ENCODE measurements at places on chromosomes 5 and 9.

- DNase-seq: peak; percentile 27
Measured at GRCh38 chr5:79513308-79513703, 628 bp downstream of the HOMER1 start.

- no peak for DNase-seq
Measured at GRCh38 chr5:43573058-43573457, 16.2 kb upstream of the PAIP1 start.

DNA sequence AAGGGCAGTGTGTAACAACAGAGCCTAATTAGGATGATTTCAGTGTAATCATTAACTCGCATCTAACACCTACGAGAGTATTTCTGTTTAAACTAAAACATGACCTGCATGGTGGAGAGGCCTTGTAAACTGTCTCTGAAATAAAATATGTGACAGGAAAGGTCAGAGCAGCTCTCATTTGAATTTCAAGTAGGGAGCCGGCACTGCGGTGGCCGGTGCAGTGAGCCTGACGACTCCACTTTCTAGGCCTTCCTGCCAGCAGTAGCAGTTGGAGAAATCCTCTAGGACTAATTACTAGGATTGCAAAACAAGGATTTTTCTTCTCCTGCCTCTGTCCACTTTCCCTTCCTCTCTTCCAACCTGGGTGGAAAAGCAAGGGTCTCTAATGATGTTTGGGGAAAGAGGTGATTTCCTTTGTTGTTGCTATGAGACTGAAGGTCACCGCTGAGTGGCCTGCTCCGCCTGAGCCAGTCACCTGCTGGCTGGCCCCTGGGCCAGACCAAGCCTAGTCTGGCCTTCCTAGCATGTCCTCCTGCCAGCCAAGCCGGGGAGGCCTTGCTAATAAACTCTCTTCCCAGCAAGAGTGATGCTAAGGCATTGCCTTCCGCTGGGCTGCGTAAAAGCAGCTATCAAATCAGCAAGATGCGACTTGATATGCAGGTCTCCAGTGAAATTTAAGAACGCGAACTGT, 245.7 kb downstream of the PSAT1 start:
- no peak for DNase-seq

GRCh38 chr5:98570010-98570409, 203.5 kb upstream of the RGMB start:
- DNase-seq: no peak

GRCh38 chr9:100204796-100205195, 105.8 kb downstream of the INVS start:
- DNase-seq: no peak

DNA sequence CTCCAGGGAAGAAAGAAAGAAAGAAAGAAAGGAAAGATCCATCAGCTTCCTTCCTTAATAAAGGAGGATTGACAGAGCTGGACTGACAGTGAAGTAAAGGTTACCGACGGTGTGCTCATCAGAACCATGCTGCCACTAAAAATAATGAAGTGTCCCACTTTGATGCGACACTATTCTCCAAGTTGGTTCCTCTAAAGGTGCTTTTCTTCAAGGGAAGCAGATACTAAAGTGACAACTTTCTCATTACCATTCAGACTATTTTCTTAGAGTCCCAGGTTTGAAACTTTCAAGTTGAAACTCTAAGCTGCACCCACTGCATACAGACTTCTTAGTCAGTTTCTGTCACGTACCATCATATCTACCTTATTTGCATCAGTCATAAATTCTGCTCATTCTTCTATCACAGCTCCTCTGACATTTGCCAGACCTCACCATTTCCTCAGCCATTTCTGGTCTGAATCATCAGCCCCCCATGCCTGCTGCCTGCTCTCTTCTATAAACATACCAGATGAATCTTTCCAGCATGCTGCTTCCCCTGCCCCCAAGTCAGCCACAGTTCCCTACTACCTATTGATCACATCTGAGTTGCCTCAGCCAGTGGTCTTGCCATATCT, 177.6 kb downstream of the DEPDC1B start:
- DNase-seq: no peak

DNA sequence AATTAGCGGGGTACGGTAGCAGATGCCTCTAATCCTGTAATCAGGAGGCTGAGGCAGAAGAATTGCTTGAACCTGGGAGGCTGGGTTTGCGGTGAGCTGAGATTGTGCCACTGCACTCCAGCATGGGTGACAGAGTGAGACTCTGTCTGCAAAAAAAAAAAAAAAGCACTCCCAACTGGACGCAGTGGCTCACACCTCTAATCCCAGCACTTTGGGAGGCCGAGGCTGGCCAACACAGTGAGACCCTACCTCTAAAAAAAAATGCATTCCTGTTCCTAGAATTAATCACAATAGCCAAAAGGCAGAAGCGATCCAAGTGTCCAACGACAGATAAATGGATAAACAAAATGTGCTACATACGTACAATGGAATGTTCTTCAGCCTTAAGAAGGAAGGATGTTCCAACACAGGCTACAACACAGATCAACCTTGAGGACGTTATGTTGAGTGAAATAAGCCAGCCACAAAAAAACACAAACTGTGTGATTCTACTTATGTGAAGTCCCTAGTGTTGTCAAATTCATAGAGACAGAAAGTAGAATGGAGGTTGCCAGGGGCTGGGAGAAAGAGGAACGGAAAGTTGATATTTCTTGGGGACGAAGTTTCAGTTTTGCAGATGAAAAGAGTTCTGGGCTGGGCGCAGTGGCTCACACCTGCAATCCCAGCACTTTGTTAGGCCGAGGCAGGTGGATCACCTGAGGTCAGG, 13.8 kb downstream of the FAM78A start:
- no peak for DNase-seq

- DNase-seq: no peak
Measured at GRCh38 chr5:178677429-178677828, 50.6 kb upstream of the CLK4 start.

DNA sequence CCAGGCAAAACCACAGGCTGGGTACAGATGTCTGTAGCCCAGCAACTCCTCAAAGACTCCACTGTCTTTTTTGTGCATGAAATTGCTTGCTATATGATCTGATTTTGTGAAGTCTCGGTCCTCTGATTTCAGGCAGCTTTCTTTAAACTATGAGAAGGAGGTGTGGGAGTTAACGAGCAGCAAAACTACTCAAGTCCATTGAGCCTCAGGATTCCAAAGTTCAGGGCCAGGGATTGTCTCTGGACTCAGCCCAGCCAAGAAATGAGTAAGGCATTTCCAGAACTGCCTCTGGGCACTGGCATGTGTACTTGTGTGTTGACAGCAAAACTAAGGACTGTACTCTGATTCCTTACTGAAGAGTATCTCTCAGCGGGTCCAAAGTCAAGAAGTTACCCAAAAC, 53.4 kb upstream of the GLIS3 start:
- no peak for DNase-seq

GRCh38 chr9:105254226-105254625, 9.8 kb downstream of the SLC44A1 start:
- no peak for DNase-seq

DNA sequence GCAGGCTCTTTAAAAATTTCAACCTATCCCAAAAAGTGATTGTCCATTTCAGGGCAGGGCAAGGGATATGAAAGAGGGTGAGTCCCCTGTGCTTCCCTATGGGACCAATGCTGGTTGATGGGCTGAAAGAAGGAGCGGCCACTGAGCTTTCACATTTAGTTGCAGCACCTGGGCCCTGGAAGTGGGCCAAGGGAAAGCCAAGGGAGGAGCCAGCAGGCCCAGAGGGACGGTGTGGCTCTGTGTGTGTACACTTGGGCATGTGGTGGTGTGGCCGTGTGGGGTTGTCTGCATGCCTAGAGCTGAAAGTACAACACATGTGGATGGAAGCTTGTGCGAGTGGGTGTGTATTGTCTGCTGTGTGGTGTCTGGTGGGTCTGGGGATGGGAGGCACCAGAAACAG, 14.0 kb upstream of the PSMD5 start:
- DNase-seq: no peak

DNA sequence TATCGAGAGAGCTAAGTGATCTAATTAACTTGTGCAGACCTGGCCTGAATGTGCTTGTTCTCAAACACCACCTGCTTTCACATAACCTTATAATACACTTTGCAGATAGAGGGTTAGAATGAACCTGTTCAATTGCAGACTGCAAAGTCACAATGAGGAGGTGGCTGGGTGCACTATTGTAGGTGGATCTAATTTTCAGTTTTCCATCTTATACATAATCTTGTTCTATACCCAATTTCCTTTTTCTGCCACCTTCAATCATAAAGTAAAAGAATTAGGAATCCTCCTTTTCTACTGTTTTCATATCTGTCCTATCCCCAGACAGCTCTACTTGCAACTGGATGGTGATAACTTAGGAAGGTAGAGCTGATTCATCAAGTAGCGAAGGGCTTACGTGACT, 68.8 kb upstream of the APC start:
- DNase-seq: no peak

DNA sequence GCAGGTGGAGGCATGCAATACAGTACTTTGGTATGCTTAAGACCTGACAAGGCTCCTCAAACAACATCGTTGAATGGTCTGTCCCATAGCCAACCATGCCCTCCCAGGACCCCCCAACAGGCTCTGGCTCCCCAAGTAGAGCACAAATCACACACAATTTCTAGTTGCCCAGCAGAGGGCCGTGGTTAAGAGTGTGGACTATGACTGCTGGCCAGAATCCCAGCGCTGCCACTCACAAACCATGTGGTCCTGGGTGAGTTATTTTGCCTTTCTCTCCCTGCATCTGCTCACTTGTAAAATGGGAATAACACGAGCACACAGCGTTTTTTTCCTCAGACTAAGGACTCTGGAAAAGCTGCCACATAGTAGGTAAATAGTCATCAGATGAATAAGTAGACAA, 6.5 kb downstream of the CKMT2 start:
- no peak for DNase-seq

DNA sequence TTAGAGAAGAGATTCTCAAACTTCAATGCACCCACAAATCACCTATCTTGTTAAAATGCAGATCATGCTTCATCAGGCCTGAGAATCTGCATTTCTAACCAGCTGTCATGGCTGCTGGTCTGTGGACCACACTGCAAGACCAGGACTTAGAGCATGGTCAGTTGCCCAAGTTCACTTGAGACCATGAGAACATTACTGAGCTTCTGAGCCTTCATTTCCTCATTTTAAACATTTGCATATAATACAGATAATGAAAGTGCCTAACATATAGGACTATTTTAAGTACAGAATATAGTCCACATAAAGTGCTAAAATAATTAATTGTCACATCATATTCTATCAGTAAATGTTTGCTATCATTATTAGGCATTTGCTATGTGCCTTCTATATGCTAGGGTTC, 260.8 kb upstream of the TNC start:
- DNase-seq: no peak

DNA sequence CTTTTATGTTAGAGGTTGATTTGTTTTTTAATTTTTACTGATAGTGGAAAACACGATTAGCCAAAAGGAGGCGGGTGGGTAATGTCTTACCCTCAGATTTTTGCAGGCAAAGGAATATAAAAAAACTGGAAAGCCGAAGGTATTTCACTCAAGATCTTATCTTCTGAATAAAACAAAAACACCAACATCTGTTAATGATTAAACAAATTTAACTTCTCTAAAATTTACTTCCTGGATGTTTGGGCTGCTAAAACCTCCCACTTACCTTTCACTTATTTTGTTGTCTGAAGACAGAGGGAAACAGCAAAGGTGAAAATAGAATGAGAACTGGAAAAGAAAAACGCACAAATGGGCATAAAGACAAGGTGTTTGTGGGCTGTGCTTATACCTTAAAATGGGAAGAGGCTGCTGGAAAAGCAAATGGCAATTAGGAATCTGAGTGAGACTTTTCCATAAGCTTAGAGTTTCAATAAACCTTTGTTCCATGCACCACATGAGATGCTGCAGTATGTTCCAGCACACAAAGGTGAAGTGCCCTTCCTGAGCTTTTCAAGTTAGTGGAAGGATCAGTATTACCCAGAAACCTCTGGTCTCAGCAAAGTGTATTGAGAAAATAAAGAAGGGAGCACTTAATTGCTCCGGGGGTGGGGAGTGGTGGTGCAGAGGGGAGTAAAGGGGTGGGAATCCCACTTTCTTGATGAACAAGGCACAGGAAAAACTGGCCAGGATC, 298.3 kb downstream of the BNC2 start:
- DNase-seq: no peak

GRCh38 chr5:57828221-57828620, 345.6 kb upstream of the ACTBL2 start:
- no peak for DNase-seq

GRCh38 chr9:114153761-114154599, 1.4 kb upstream of the COL27A1 start:
- peak; percentile 85 for DNase-seq

DNA sequence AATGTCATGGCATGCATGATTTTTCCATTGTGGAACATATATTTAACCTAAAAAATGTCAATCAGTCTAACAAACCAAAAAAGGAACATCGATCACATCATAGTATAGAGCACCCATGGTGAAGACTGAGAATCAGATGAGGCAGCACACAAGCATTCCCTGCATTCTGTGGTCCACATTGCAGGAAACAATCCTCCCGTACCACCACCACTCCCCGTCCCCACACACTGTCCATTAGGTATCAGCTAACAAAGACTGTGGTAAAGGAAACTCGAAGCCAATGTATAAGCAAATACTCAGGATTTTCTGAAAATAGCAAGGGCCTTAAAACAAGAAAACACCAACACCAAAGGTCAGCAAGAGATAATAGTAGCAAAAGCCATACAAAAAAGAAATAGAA, 1104.4 kb upstream of the SEMA6A start:
- no peak for DNase-seq

DNA sequence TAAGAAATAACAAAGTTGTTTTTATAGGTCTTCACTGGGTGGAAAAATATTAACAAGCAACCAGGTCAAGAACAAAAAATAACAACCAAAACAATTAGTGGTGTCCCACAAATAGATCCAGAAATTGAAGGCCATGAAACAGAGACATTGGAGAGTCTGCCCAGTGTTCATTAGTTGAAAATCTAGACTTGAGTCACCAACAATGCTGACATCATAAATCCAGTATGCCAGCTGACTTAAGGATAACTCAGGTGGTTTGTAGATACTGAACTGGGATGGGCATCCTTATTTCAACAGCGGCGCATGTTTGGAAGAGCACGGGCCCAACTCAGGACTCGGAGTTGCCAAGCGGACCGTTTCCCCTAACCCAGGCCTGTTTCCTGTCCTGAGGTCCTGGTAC, 80.7 kb upstream of the TNFAIP8 start:
- DNase-seq: no peak
